Activated CD4-positive, alpha-beta T cell treated with anti-CD3 and anti-CD28 coated beads, Interleukin-2, amount 50 U/mL, for 4 hours (primary cell): ENCODE measurements at places on chromosomes 11 and 22.

GRCh38 chr11:64007160-64007628 is 21.0 kb downstream of the OTUB1 start:
- DNase-seq = no peak

- no peak for DNase-seq
These were observed 100.0 kb downstream of the TMEM135 start for GRCh38 chr11:87137711-87138110.

DNA sequence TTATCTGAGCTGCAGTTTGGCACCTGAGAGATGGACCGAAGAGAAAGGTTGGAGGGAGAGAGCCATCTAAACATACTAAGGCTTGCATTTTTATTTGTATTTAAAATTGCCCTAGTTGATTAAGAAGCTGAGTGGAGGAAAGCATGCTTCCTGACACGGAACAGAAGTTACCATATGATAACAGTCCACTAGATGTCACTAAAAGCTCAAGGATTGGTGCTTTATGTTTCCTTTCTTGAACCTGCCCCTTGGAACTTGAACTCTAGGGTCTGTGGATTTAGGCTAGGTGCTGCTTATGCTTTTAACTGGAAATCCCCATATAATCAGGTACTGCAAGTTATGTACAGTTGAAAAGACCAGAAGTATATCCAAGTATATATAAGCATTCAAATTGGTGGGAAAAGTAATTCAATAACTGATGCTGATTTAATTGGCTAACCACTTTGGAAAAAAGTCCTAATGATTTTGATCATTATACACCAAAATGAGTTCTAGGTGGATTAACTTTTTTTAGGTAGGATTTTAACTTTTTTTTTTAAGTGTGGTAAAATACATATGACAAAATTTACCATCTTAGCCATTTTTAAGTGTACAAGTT is 9.5 kb downstream of the RBMXL2 start:
- no peak for DNase-seq

- no peak for DNase-seq
These were observed 10.6 kb downstream of the CARS1 start for GRCh38 chr11:3046641-3047040.
